ENCODE measurements at places on chromosomes 5 and 9. TPM values are rescaled to one million over a fixed set of nuclear protein-coding genes. Genes with fewer than 3 reads are reported as not detected.

PCDHGA9 gene
- 4.4 TPM for total RNA-seq

- no peak for DNase-seq
These were observed 140.6 kb upstream of the TLE4 start for GRCh38 chr9:79431019-79431679.

DNA sequence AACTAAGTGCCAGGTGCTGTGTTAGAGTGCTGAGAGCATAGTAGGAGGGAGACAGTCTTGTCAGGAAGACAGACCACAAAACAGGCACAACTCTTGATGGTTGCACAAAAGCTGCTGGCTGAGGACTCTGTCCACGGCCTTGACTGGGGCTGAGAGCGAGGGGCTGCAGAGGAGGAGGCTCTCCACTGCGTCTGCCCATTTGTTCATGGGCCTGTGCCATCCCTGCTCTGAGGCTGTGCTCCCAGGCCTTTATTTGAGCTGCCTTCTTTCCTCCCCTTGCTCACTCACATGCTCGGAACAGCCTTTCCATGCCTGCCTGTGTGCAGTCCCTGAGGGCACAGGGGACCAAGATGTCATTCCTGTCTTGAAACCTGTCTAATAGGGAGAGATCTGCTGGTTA, 147.8 kb downstream of the CACNA1B start:
- no peak for DNase-seq

GRCh38 chr9:99486684-99487083, 264.6 kb downstream of the SEC61B start:
- no peak for DNase-seq

DNA sequence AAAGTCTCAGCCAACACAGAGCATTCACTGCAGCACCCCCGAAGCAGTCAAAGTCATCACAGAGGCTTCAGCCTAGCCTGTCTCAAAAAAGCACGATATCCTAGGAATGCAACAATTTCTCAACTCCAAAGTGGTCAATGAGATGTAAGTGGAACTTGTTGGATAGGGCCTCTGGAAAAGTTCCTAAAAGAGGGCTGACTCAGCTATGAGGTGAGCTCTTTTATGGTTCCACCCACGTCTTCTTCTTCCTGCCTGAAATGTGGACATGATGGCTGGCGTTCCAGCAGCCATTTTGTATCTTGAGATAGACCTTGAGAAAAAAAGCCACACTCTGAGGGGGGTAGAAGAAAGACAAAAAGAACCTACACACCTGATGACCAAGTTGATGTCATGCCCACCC, 32.5 kb upstream of the TRIO start:
- DNase-seq: no peak

DNA sequence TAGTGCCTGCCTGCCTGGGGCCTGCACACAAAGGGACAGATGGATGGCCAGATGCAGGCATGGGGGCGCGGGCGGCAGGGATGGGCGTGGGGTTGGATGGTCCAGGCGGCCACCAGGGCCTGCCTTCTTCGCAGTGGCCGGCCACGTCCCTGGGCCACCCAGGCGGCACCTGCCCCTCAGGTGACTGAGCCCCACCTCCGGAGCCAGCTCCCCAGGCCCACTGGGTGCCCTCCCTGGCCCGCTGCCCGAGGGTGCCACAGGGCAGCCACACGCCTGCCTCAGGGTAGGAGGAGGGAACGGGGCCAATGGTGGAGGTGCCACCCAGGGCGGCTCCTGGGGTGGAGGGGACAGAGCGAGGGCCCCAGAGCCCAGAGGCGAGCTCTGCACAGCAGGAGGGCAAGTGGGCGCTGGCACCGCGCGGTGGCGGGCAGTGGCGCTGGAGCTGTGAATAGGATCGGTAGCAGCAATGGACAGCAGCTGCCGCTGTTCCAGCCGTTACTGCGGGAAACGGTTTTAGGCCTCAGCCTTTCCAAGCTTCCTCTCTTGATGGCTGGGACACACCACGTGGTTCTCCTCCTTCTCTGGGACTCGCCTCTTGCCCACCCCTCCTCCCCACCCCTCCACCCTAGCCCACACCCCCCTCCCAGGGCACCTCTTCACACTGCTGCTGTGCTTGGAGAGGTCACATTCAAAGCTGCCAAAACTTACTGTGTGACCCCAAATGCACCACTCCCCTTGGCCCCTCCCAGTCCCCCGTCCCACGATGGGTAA, 19.1 kb downstream of the LHX3 start:
- DNase-seq: no peak

GRCh38 chr5:132407970-132408369, 38.5 kb downstream of the SLC22A5 start:
- no peak for DNase-seq

F2RL1 gene
- total RNA-seq: 0.75 TPM

DNA sequence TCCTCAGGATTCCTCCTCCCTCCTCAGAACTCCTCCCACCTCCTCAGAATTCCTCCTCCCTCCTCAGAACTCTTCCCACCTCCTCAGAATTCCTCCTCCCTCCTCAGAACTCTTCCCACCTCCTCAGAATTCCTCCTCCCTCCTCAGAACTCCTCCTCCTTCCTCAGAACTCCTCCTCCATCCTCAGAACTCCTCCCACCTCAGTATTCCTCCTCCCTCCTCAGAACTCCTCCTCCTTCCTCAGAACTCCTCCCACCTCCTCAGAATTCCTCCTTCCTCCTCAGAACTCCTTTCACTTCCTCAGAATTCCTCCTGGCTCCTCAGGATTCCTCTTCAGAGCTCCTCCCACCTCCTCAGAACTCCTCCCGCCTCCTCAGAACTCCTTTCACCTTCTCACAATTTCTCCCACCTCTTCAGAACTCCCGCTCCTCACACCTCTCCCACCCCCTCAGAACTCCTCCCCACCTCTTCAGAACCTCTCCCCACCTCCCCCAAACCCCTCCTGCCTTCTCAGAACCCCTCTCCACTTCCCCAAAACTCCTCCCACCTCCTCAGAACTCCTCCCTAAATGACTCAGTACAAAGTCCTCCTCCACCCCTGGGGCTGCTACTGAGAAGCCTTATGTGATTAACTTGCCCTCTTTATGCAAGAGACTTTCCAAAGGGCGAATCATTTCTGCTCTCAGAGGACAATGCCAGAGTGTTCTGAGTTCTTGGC, 23.2 kb downstream of the SLC46A2 start:
- DNase-seq: no peak

FOXD4L6 gene
- not detected for total RNA-seq

DNA sequence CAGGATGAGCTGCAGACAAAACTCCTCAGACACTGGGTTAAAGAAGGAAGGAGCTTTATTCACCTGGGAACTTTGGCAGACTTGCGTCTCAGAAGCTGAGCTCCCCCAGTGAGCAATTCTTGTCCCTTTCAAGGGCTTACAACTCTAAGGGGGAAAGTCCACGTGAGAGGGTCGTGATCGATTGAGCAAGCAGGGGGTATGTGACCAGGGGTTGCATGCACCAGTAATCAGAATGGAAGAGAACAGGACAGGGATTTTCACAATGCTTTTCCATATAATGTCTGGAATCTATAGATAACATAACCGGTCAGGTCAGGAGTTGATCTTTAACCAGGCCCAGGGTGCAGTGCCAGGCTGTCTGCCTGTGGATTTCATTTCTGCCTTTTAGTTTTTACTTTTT, 202.8 kb upstream of the MRPS30 start:
- DNase-seq: no peak

DNA sequence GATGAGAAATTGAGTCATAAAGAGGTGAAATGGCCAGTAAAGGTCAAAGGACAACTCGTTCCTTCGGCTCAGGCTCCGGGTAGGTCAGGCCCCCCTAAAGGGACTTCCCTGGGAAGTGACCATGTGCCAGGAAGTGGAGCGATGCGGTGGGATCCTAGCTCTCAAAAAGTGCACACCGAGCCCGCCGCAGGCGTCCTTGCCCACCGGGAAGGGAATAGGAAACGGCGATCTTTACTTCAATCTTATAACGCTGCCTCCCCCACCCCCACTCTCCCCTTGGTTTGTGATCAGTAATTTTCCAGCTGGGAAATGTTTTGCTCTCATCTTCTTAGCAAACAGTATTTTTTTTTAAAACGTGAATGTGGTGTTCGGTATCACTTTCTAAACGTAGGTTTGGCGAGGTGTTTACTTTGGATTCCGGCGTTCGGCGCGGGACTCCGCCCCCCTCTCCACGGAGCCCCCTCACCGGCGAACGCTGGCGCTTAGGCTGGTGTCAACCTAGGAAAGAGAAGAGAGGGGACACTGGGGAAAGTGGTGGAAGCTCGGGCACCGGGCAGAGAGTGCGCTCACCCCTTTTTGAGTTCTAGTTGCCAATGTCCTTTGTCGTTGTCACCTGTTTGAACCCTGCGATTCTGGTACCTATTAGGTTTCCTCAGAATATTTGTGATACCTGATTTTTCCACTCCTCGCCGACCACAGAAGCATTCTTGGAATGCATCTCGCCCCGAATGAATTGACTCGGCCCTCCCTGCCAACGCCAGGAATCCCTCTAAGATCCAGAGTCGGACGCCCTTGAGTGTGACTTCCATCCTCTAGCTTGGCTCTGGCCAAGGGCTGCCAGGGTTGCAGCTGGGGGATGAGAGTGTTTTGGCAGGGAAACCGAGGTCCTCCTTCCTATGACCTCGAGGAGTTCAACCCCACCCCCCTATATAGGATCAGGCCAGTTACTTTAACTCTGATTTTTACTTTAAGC, 1.8 kb upstream of the KLF4 start:
- DNase-seq: peak; percentile 33
